AG09309 (cell line): ENCODE measurements at places on chromosomes 1 and 21.

- DNase-seq: no peak
Observed at GRCh38 chr21:35791541-35792325, 268.6 kb downstream of the SETD4 start.

- DNase-seq: no peak
Observed at GRCh38 chr1:11479375-11479979, 522 bp downstream of the DISP3 start.

GRCh38 chr21:36260802-36261201, 59.2 kb upstream of the MORC3 start:
- DNase-seq: no peak

- DNase-seq: no peak
Observed at GRCh38 chr1:88744142-88744541, 60.1 kb downstream of the PKN2 start.

DNA sequence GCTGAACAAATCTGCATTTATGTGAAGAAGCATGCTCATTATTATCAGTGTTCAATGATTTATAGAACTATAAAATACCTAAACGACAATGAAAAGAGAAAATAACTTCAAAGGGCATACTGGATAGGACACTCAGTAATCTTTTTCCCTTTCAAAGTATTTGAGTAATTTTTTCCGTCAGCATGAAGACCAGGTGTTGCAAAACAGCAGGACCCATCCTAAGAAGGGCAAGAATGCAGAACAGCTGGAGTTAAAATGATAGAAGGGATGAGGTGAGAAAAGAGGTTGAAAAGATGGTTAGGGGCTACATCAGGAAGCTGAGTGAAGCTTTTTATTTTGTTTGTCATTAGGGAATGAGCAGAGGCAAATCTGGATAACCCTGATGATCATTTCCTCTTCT, 7.1 kb upstream of the RGS18 start:
- no peak for DNase-seq

DNA sequence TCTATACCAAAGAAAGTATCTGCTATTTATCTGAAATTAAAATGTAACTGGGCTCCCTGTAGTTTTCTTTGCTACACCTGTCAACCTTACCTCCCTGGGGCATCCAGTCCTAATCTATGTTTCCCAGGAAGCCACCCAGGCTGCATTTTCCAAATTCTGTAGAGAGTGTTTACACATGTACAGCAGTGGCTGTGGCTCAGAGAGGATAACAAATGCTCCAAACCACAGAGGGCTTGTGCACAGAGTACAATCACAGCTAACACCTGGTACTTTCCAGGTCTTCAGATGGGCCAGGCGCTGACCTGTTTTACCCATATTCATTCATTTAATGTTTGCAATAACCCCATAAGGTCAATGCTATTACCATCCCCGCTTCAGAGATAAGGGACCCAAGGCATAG, 146.5 kb upstream of the TNR start:
- DNase-seq: no peak

GRCh38 chr1:168085401-168085872, 51.3 kb downstream of the GPR161 start:
- no peak for DNase-seq

DNA sequence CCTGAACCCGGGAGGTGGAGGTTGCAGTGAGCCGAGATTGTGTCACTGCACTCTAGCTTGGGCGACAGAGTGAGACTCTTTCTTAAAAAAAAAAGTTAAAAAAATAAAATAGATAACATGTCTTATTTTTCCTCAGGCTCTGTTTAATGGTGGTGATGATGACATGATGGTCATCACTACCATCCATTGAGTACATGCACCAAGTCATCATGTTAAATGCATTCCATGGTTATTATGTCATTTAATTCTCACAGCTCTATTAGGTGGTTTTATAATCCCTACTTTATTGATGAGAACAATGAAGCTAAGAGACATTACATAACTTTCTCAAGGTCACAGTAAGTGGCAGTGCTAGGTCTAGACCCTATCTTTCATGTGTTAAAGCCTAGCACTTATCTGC, 34.4 kb upstream of the MAB21L3 start:
- DNase-seq: no peak

DNA sequence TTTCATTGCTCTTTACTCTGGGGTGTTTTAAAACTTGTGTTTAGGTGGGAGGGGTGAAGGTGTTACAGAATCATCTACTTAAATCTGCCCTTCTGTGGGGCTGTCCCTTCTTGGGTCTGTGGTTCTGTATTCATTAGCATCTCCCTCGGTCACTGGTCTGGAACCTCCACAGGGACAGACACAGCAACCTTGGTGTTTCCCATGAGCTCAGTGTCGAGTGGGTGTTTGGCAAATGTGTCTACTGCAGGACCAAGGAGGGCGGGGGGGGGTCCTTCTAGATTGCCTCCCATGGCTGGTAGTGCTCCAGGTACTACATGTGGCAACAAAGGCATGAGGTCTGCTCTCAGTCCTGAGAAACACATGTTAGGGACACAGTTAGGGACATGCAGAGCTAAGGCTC, 273.4 kb downstream of the PCP4 start:
- DNase-seq: no peak

DNA sequence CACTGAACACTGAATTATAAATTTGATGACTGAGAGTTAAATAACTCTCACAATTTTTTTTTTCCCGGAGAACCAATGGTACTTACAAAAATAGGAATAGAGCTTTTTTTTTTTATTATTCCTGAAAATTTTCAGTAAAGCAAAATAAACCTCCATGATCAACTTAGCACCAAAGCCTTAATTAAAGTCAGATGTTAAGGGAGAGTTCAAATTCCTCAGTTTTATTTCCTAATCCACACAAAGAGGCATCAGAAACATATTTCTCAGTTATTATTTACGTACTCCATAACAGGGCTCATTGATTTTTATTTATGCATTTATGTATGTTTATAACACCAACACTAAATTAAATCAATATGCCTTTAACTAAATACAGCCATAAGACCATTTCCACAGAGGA, 55.5 kb downstream of the PLPPR5 start:
- no peak for DNase-seq

GRCh38 chr1:97033949-97034348, 312.4 kb downstream of the PTBP2 start:
- no peak for DNase-seq

- no peak for DNase-seq
Observed at GRCh38 chr1:147625362-147625995, 44.8 kb downstream of the ACP6 start.

- no peak for DNase-seq
Observed at GRCh38 chr1:161139766-161140165, 7.3 kb upstream of the DEDD start.

GRCh38 chr1:92957030-92957734, 4.1 kb downstream of the DIPK1A start:
- DNase-seq: no peak

DNA sequence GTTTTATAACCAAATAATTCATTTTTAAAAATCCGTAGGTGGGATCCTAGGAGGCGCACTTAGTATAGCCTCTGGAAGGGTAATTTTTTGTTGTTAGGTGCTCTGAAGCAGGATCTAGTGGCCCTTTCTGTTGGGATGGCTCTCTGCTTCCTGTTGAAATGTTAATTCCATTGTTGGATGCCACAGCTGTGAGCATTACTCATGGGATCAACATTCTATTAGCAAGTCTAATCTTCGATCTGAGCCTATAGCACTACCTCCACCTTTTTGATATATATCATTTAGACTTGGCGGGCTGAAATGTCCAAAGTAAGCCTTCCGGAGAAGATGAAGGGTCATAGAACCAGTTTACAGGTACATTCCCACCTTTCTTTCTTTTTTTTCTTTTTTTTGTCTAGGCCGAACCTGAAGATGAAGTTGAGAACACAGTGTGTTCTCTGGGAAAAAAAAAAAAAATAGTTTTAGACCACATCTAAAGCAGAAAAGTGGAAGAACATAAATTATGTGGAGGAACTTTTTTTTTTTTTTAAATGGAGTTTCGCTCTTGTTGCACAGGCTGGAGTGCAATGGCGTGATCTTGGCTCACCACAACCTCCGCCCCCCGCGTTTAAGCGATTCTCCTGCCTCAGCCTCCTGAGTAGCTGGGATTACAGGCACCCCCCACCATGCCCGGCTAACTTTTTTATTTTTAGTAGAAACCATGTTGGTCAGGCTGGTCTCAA, 1.4 kb downstream of the CXADR start:
- DNase-seq: no peak

GRCh38 chr1:100615686-100616085, 77.7 kb downstream of the GPR88 start:
- no peak for DNase-seq

DNA sequence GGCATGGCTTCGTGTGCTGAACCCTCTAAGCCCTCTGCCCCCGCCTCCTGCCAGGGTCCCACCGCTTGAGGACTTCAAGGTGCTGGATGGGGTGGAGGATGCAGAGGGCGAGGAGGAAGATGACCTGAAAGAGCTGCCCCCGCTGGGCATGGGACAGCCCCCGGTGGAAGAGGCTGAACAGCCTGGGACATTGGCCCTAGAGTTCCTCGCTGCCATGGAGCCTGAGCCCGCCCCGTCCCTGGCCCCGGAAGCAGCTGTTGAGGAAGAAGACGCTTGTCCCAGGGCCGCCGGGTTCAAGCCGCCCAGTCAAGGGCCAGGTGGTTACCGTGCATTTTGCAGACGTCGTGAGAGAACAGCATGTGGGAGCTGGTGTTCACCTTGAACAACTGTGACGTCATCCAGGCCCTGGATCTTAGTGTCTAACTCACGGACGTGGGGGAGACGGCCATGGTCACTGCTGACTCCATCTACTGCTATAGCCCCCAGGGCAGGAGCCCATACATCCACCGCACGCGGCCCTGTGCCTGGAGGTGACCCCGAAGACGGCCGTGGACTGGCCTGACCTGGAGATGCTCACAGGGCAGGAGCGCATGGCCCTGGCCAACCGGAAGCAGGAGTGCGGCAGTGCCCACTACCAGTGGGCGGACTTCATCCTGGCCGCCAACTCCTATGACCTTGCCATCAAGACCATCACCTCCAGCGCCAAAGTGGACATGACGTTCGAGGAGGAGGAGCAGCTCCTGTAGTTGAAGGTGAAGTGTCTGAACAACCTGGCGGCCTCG, 90.1 kb downstream of the PPP1R12B start:
- no peak for DNase-seq

DNA sequence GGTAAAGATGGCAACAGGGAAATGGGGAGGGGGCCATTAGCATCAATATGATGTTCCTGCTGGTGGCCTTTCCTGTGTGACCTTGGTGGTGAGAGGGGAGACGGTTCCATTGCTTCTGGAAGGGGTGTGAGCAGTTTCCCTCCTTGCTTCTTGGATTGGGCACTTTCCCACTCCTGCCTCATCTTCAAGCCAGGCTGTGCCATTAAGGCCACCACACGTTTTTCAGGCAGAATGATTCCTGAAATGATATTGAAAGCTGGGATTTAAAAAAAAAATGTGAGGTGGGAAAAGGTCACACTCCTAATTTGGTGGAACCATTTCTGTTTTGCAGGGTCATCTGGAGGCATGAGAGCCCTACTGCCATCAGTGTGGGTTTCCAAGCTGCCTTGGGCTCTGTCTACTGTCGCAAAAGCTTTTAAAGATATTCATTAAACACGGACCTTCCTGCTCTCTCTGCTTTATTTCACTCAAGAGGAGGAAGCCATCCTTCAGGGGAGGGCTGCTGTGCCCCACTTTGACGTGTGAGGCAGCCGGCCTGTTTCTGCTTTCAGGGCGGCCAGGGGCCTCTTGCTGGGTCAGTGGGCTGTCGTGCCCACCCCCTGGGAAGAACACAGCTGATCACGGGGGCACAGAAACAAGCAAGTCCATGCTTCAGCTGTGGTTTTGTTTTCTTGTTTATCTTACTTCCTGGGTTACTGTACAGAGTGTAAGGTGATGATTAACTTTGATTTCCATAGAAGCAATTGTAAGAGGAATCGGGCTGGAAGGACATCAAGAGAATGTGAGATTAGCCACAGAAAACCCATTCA, 8.0 kb downstream of the RIIAD1 start:
- no peak for DNase-seq

DNA sequence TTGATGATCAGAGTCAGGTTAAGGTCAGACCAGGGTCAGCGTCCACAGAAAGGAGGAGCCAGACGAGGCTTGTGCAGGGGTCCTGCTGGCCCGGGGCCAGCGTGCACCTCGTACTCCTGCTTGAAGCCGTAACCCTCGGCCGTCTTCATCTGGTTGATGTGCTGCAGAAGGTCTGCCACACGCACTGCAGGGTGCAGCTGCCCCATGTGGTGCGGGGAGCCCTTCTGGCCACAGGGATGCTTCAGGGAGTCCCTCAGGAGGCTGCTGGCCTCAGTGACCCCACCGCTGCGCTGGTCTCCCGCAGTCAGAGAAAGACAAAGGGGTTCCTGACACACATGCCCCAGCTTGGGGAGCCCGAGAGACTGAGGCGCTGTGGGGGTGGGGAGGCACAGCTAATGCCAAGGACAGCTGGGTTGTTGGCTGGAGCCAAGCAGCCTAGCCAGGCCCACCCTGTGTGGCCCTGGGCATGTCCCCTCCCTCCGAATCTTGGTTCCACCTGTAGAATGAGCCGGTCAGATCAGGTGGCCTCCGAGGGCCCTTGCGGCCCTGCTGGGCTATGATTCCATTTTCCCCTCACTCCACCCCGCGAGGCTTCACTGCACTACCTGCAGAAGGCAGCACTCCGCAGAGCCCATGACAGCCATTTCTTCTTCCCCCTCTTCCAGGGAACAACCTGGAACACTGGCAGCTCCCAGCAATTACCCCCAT, 251.9 kb downstream of the PTPRU start:
- DNase-seq: no peak

GRCh38 chr1:117341123-117341522, 26.1 kb upstream of the MAN1A2 start:
- DNase-seq: no peak

DNA sequence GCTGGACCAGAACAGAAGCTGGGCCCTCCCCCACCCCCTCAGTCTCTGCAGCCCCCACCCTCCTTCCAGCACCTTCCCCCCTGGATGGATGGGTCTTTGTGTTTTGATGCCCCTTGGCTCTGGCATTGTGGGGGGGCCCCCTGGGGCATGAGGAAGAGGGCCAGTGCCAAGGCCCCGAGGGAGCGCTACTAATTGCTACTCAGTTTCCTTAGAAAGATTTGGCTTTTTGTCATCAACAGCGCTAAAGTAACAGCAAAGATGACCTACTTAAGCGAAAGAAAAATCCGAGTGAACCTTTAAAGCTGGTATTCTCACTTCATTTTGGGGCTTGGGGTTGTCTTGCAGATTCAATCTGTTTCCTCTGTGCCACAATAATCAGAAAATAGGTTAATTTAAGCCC, 63.5 kb downstream of the SKI start:
- DNase-seq: no peak

DNA sequence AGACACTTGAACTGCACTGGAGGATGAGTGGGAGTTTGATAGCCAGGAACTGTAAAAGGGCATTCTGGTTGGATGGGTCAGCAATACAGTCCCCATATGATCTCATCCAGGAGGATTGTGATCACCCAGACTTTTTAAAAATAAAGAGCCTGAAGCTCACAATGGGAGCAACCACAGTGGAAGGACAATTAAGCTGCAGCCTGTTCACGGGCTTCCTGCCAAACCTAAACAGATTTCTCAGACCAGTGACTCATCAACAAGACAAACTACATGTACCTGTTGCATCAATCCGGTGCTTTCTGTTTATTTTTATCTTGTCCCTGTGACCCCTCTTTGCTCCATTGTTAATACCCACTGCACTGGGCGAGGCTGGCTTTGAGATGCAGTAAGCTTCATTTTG, 52.3 kb downstream of the PAPPA2 start:
- peak; percentile 2 for DNase-seq

- DNase-seq: no peak
Observed at GRCh38 chr1:45822644-45823043, 19.2 kb downstream of the MAST2 start.
